ENCODE measurements at places on chromosomes 7 and 10.

DNA sequence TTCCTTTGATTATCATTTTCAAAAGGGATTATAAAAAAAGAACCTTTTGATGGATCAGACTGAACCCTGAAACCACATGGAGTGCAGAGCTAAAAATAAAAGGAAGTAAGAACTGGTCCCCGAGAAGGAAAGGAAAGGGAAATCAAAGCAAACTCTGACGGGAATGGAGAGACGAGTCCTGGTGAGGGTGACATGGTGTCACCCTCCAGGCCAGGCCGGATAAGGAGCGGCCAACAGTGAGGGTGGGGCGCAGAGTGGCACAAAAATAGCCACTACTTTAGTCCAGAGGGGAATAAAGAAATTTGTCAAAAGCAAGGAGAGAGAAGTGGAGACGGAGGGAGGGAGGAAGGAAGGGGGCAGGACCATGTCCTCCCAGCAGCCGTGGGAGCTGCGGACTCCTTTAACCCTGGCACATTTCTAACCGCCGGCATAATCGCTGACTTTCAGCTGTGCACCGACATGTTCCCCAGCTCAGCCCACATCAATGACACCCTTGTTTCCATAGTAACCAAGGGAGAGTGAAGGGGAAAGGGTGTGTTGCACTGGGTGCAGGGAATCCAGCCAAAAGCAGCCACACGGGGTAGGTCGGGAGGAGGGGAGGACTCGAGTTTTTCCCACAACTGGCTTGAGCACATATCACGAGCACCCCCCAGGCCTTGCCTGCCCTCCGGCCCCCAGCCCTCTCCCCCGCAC, 29.7 kb downstream of the TRIM8 start:
- DNase-seq, result peak; percentile 77

DNA sequence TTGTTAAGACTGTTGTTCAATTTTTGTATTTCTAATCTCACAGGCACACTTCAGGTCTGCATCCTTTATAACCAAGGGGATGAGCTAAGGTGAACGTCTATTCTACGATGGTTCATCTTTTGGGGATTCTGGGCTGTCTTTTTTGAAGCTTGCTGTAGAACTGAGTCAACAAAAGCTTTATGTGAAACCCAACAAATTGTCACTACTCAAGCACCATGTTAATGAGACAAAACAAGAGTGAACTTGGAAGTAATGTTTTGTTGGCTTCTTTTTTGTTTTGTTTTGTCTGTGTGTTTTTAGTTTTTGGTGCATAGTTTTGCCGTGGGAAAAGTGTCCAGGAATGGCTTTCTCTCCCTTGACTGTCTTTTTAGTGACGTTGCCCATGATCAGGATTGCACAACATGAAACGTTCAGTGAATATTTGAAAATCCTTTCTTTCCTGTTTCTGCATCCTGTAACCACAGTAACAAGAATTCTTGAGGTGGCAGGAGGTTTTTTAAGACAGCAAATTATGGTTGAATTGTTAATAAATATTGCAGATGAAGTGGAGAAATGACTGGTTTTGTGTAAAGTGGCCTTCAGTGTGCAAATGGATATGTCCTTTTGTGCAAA, 65.6 kb downstream of the WIPF3 start:
- no peak for DNase-seq

GRCh38 chr10:91596825-91597196, 36.1 kb downstream of the PPP1R3C start:
- DNase-seq, result no peak

DNA sequence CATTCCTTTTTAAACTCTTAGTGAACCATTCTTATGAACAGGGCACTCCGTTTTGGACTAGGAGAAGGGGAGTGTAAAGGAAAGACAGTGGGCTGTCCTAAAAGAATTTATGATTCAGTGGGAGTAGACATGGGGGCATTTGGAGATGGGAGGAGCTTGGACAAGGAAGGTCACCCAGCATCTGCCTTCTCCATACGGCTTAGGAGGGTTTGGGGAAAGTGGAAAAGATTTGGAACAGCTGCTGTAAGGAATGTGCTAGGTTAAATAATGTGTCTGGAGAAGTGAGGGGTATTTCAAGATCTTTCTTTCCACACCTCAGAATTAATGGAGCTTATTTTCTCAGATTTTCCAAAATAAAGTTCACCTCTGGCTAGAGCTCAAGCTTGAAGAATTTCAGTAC, 24.0 kb downstream of the SLC35G1 start:
- no peak for DNase-seq

GRCh38 chr7:104480529-104480928, 152.1 kb downstream of the LHFPL3 start:
- DNase-seq, result no peak

DNA sequence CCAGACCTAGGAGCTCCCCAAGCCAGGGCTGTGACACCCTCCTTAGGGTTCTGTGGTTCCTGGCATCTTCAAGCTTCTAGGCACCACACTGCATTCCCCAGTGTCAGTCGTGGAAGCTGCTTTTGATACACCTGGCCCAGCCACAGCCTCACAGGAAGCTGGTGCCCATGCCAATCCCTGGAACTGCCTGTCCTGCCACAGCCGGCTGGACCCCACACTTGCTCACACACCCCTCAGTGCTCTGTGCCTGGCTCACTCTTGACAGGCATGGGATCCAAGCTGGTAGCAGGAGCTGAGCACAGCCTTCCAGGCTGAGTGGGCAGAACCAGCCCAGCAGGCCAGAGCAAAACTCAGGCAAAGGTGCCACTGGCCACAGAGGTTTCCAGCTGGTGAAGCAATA, 21.8 kb downstream of the LRRC72 start:
- DNase-seq, result no peak

GRCh38 chr10:113441686-113442270, 111.1 kb upstream of the HABP2 start:
- DNase-seq, result no peak

DNA sequence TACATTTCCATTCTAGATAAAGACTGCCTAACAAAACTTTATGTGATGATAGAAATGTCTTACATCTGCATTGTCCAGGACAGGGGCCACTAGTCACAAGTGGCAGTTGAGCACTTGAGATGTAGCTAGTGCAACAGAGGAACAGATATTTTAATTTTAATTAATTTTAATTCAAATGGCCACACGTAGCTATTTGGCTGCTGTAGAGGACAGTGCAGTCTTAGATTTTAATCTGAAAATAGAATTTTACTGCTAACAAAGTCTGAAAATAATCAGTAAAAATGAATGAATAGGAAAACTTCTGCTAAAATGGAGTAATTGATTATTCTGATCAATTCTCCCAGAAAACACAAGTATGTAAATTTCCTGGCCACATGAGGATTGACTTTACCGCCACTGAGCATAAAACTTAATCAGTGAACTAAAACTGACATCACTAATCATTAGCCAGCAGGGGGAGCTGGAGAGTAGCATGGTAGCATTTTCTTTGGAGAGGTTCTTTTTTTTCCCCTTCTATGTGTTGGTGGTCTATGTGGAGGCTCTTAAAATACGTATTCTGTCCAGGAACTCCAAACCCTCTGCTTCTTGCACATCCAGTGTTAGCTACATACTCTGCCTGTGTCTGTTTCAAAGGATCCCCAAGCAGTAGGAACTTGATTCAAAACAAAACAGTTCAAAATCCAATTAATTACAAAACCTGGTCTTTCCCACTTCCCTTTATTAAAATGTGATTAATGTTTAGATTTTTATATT, 52.1 kb downstream of the TSPAN12 start:
- peak; percentile 63 for DNase-seq

GRCh38 chr10:69787681-69788080, 14.0 kb upstream of the COL13A1 start:
- DNase-seq, result no peak

GRCh38 chr7:86775203-86775602, 131.5 kb downstream of the GRM3 start:
- DNase-seq, result no peak

DNA sequence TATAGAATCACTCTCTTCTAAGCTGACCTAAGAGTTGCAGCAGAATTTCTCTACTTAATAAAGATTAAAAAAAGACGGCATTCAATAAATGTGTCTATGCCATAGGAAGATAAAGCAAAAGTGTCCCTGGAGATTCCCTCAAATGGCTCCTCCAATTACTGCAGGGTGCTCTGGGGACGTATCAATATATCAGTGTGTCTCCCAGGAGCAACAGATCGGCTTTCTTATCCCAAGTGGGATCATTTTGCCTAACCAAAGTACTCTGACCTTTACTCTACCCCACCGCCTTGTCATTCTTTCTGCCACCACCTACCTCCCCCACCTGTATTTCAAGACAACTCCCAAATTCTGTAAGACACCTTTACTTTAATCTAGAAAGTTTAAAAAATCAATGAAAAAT, 202.0 kb upstream of the SEMA3C start:
- DNase-seq, result no peak

- DNase-seq, result no peak
Measured at GRCh38 chr7:86243171-86243570, 400.5 kb upstream of the GRM3 start.

DNA sequence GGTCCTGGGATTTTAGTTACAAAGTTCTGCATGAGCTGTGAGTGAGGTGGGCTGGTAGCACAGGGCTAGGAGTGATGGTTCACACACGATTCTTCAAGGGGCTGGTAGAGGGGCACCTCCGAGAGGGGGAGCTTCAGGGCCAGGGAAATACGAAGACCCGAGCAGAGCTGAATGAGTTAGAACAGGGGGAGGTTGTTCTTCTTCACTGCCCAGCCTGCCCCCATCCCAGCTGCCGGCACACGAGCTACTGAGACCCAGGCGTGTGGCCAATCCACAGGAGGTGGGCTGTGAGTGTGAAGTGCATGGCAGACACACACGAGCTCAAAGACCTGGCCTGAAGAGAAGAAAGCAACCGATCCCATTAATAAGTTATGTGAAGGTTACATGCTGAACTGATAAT, 256.2 kb upstream of the ZNF32 start:
- no peak for DNase-seq

DNA sequence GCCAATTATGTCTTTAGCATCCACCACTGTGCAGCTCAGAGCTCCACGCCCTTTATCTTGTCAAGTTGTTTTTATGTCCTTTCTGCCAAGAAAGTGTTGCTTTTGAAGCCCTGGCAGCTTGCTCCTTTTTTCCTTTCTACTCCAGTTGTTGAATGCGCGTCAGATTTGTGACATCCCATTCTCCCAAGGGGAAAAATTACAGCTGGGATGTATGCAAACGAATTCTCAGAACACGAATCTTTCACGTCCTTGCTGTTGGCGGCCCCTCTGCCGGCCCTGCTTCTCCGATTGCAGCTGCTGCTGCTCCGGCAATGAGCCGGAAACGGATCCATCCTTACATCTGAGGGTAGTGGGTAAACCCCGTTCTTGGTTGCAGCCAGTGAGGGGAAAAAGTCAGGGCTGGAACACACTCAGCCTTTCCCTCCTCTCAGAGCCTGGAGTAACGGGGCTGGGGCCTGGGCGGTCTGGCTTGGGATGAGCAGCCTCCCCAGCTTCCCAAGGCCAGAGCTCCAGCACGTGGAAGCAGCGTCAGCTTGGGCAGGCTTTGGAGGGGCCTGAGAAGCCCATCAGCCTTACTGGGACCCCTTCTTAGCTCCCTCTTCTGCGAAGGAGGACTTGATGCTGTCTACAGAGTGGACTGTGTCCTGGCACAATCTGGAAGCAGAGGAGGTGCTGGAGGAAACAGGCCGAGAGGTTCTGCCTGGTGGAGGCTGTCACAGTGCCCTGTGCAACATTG, 79.0 kb upstream of the CHST15 start:
- DNase-seq, result no peak

DNA sequence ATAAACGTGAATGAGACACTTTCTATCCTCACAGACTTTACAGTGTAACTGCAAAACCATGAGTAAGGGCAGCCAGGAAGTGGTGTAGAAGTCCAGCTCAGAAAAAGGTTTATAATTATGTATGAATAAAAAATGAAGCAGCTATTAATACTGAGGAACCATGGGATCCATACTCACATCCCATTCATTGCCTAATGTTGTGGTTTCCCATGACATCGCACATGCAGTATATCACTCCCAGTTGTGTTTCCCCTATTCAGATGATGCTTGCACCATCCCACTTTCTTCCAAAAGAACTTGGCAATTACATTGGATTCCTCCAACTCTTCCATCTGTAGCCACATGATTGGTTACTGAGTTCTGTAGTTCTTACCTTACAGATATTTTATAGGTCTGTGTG, 74.5 kb upstream of the SEMA3D start:
- DNase-seq, result no peak

DNA sequence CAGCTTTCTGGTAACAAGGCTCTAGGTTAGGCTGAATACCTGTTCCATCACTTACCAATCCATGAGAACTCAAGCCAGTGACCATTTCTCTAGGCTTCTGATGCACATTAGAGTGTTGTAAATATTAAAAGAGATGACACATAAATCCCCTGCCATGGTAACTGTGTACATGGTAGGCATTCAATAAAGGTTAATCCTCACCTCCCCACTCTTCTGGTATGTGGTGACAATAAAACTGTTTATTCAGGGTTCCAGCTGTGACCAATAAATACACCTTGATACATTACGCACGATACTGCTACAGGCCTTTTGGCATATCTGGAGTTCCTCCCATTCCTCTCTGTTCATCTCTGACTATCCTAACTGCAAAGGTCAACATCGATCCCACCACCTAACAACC, 171.9 kb downstream of the SRPK2 start:
- no peak for DNase-seq

- DNase-seq, result no peak
Measured at GRCh38 chr10:36302086-36302485, 660.0 kb upstream of the FZD8 start.

DNA sequence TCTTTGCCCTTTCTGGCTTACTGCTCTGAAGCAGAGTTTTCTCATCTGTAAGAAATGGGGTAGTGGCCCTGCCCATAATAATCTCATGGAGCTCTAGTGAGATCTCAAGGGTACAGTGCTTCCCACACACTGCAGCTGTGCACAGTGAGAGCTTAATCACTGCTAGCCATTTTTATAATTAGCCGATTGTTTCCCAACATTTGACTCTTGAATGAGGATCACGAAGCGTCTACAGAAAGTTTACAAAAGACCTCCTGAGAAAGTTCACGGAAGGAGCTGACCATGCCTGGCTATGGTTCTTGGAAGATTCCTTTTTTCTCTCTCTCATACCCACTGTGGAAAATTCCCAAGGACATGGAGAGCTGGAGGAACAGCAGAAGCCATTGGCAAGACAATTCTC, 70.4 kb downstream of the FAM171A1 start:
- no peak for DNase-seq

DNA sequence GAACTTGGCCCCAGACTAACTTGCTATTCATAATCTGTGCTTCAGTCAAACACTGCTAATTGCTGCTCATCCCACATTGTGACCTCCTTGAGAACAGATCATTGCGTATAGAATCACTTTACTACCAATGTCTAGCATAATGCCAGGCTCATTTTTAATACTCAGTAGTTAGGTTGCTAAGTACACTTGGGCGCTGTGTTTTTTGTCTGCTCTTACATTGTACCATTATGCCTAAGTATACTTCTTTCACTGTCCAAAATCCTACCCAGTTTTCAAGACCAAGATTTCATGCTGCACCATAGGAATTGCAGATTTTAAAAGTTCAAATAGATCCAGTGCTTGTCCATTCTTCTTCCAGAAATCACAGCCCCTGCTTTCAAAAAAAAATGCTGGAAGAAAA, 32.8 kb upstream of the TMEM106B start:
- no peak for DNase-seq

DNA sequence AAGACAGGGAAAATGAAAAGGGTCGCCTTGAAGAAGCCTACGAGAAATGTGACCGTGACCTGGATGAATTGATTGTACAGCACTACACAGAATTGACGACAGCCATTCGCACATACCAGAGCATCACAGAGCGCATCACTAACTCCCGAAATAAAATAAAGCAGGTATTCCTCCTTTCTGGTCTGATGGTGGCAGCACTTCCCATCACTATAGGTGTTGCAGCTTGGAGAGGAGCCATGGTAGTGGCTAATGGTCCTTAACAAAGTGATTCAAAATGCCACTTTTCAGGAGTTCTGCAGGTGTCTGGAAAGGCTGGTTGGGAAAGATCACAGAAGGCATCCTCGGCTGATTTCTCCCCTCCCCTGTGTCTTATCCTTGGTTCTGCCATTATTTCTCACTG, 22.1 kb downstream of the EXOC4 start:
- DNase-seq, result no peak

All from stimulated activated naive CD8-positive, alpha-beta T cell treated with anti-CD3 and anti-CD28 coated beads, Interleukin-15, Interleukin-2, amounts not matched to agents 100 U/mL and 50 U/mL, for 24 hours (primary cell).